ENCODE measurements at places on chromosomes 11 and 22. TPM values are rescaled to one million over a fixed set of nuclear protein-coding genes. Genes with fewer than 3 reads are reported as not detected.

Gene USP2
- 2.8 TPM for total RNA-seq

Gene NXPE2
- total RNA-seq, result not detected

Gene TXN2
- total RNA-seq, result 103 TPM

Gene IGF2
- total RNA-seq, result 1.6 TPM

Measured in esophagus mucosa (tissue), 1 donor.